ENCODE measurements at places on chromosomes 7 and 10.

DNA sequence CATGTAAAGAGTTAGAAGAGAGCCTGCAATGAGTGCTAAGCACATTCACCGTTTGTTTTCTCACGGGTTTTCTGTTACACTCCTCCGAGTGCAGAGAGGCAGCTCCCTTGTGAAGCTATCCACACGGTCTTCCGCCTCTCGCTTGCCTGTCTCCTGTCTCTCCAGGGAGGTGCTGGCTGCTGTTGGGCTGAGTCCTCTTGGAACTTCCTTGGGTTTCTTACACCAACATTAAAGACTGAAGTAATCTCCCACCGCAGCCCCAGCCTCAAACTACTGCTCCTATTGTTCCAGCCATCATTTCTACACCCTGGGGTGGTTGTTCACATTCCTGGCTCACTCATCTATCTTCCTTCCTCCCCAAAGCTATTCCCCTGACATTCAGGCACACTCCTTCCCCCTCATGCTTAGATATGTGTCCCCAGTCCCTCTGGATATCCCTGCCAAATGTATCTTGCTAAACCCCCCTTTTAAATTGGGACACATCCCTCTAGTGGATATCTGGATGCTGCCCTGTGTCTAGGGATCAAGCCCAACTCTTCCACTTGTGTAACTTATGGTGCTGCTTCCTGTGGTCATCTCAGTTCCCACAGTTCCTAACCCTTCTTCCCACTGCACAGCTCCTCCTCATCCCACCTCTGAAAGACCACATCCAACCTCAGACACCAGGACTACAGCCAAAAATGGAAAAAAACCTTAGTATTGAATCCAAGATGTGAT is 14.1 kb downstream of the ESYT2 start:
- peak; percentile 68 for DNase-seq

DNA sequence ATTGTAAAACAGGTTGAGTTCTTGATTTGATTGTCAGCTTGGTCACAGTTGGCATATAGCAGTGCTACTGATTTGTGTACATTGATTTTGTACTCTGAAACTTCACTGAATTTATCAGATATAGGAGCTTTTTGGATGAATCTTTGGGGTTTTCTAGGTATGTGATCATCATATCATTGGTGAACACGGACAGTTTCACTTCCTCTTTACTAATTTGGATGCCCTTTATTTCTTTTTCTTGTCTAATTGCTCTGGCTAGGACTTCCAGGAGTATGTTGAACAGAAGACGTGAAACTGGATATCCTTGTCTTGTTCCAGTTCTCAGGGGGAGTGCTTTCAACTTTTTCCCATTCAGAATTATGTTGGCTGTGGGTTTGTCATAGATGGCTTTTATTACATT is 86.9 kb downstream of the EXOC4 start:
- DNase-seq, result no peak

- DNase-seq, result no peak
Measured at GRCh38 chr7:94154182-94154581, 150.0 kb upstream of the BET1 start.

DNA sequence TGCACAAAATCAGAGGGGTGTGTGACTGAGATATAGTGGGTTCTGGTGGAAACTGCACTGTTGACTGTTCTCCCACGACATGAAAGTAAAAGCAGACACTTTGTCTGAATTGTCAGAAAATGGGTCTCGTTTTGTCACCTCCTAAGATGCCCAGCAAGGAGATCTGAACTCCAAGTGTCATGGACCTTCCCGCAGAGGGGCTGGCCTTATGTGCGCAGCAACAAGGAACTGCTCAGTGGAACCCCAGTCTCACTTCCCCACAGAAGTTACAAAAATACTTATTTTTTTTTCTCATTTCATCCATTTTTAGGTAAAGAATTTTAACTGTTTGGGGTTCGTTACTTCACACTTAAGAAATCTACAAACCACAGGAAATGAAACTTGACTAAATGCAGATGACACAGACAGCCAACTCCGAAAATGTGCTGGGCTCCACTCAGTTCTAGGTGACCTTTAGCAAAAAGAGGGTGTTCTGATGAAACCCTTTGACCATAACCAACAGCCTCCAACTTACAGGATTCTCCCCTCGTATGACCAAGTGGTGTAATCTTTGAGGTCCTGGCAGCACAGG is 115.0 kb downstream of the FAM107B start:
- no peak for DNase-seq

- DNase-seq, result peak; percentile 30
Measured at GRCh38 chr10:7666253-7667023, at the start of gene ITIH5. Gene ITIH5 (minus strand): TSS chr10:7666966. CDS start chr10:7666892, 74 bp downstream.

DNA sequence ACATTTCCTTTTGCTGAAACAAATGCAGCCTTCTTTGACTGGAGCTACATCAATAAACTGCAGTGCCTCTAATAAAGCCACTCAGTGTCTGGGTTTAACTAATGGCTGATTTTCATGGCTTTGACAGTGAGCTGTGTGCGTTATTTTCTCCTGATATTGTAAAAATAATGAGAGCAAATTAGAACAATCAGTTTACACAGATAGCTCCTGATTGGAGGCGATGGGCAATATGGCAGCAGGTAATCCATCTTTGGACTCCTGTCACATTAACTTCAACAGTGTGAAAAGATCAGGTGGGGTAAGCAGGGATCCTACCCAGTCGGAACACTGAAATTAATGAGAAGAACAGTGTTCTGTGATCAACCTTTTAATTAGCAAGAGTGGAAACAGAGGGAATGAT is 100.7 kb downstream of the POLL start:
- DNase-seq, result no peak

GRCh38 chr10:17290226-17290625 is 62.2 kb downstream of the VIM start:
- peak; percentile 55 for DNase-seq

Data from mesendoderm (in vitro differentiated cells).